Heart left ventricle (tissue), 16 donors: ENCODE measurements at places on chromosomes 6 and 20.

- H3K27me3 ChIP-seq: no peaks in the 10 kb centered on the region
- no peak overlapping the region for H3K4me3 ChIP-seq
- H3K27ac ChIP-seq: no peak overlapping the region
- DNase-seq: no peak
- H3K4me1 ChIP-seq: no peaks in the 10 kb centered on the region
These were observed 74.8 kb upstream of the AGPAT4 start for GRCh38 chr6:161348628-161348994.

DNA sequence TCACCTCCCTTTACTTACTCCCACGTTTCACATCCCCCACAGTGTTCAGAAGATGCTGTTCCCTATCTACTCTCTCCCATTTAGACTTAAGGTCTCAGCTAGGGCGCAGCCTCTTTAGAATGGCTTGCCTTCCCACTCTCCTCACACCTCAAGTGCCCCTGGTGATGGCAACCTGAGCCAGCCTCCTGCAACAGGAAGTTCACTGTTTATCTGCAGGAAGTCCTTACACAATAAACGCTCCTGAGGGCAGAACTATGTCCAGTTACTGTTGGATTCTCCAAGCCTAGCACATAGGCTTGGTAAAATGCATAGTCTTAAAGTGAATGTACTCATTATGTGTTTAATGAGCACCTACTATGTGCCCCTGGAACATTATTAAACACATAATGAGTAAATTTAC lies 21.9 kb upstream of the RAB22A start:
- no peak overlapping the region for H3K4me3 ChIP-seq
- H3K27ac ChIP-seq: no peak overlapping the region
- no peaks in the 10 kb centered on the region for H3K36me3 ChIP-seq
- no peaks in the 10 kb centered on the region for H3K4me1 ChIP-seq
- H3K27me3 ChIP-seq: no peaks in the 10 kb centered on the region

- no peak overlapping the region for H3K4me3 ChIP-seq
- H3K27ac ChIP-seq: no peak overlapping the region
- H3K27me3 ChIP-seq: peaks cover 14% of the 10 kb centered on the region
- DNase-seq: no peak
- no peaks in the 10 kb centered on the region for H3K4me1 ChIP-seq
These were observed 16.4 kb downstream of the CASS4 start for GRCh38 chr20:56428410-56428809.

DNA sequence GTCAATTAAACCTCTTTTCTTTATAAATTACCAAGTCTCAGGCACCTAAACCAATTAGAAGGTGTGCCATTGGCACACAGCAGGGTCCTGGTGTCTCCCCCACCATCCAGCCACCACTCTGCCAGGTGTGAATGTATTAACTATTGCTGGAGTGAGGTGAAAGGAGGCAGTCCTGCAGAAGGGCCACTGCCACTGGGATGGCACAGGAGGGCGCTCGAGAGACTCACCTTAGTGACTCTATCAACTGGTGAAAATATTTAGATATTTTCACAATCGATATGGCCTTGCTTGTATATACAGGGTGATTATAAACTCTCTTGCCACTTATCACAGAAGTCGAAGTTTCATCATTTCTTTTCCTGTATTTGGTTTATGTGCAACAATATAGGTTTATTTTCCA lies 145.6 kb upstream of the ESR1 start:
- no peak for DNase-seq
- no peaks in the 10 kb centered on the region for H3K4me1 ChIP-seq
- no peak overlapping the region for H3K27ac ChIP-seq
- H3K36me3 ChIP-seq: no peaks in the 10 kb centered on the region
- H3K27me3 ChIP-seq: no peaks in the 10 kb centered on the region
- H3K4me3 ChIP-seq: no peak overlapping the region

DNA sequence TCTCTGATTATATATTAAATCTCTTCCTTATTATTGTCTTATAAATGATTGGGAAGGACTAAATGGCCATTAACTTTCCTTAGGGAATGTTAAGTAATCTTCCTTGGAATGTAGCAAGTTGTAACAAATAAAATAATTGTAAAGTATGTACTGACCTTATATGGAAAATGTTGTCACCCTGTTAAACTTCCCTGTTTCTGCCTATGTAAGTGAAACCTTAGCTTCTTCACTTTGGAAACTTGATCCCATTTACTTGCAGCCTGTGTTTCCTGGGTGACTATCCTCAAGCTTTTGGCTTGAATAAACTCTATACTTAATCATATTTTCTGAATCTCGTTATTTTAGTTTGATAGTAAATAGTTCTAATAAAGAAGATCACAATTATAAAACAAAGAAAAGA lies 519.5 kb upstream of the PTCHD4 start:
- H3K4me3 ChIP-seq: no peak overlapping the region
- H3K27me3 ChIP-seq: no peaks in the 10 kb centered on the region
- DNase-seq: no peak
- no peaks in the 10 kb centered on the region for H3K36me3 ChIP-seq
- no peak overlapping the region for H3K27ac ChIP-seq

- H3K27me3 ChIP-seq: no peaks in the 10 kb centered on the region
- H3K4me3 ChIP-seq: no peak overlapping the region
- no peak overlapping the region for H3K27ac ChIP-seq
- no peaks in the 10 kb centered on the region for H3K36me3 ChIP-seq
- H3K4me1 ChIP-seq: no peaks in the 10 kb centered on the region
These were observed 23.8 kb upstream of the HDDC2 start for GRCh38 chr6:125325586-125325985.

DNA sequence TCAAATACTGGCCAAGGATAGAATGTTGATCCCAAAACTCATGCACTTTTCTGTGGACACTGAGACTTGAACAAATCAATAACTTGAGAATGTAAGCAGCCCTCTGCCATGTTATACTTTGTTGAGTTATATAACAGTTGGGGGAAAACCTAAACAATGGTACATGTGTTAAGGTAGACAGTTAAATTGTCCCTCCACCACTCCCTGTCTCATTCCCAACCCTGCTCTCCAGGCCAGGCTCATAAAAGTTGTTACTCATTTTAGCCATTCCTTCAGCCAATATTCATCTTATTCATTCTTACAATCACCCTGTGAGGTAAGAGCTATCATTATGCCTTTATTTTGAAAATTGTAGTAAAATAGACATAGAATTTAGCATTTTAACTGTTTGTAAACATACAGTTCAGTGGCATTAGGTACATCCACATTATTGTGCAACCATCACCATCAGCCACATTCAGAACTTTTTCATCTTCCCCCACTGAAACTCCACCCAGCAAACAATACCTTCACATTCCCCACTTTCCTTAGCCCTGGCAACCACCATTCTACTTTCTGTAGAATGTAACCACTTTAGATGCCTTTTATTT lies 38.2 kb upstream of the IER3 start:
- H3K4me3 ChIP-seq: peak overlapping the region; percentile 13
- H3K27ac ChIP-seq: peak overlapping the region; percentile 97
- H3K36me3 ChIP-seq: no peaks in the 10 kb centered on the region
- H3K27me3 ChIP-seq: no peaks in the 10 kb centered on the region

DNA sequence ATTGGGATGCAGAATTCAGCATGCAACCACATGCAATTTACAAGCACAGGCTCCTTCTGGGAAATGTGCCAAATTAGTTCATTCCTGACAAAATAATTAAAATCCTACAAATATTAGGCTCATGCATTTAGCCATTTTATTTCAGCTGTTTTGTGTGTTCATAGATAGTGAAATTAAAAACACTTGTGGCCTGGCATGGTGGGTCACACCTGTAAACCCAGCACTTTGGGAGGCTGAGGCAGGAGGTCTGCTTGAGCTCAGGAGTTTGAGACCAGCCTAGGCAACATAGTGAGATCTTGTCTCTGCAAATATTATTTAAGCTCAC lies 92.4 kb upstream of the SHLD1 start:
- no peak overlapping the region for H3K4me3 ChIP-seq
- H3K27ac ChIP-seq: peak overlapping the region; percentile 86
- DNase-seq: no peak

GRCh38 chr6:84508981-84509380 lies 255.4 kb downstream of the TBX18 start:
- no peaks in the 10 kb centered on the region for H3K36me3 ChIP-seq
- H3K4me1 ChIP-seq: no peaks in the 10 kb centered on the region
- DNase-seq: no peak
- H3K4me3 ChIP-seq: no peak overlapping the region
- H3K27me3 ChIP-seq: no peaks in the 10 kb centered on the region

GRCh38 chr6:21033084-21033483 lies 498.8 kb downstream of the CDKAL1 start:
- no peaks in the 10 kb centered on the region for H3K36me3 ChIP-seq
- H3K27ac ChIP-seq: peak overlapping the region; percentile 29
- H3K4me1 ChIP-seq: no peaks in the 10 kb centered on the region
- no peak for DNase-seq
- no peaks in the 10 kb centered on the region for H3K27me3 ChIP-seq
- H3K4me3 ChIP-seq: no peak overlapping the region

DNA sequence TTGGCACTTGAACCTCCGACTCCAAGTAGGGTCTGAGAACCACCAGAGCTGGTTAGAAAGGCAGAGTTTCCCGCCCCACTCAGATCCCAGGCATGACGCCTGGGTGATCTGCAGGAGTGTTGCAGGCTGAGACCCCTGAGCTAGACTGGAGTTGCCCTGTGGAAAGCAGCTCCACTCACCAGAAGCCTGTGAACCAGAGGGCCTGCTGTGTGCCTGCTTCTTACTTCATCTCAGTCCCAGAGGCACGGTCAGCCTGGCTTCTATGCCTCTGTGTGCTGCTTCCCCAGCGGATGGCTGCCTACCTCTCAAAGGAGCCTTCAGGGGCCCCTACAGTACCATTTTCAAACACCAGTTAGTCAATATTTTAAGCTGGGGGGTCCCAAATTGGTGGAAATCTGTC lies 15.6 kb upstream of the CCN6 start:
- H3K36me3 ChIP-seq: no peaks in the 10 kb centered on the region
- peak overlapping the region; percentile 46 for H3K27ac ChIP-seq
- DNase-seq: no peak
- H3K27me3 ChIP-seq: no peaks in the 10 kb centered on the region
- no peaks in the 10 kb centered on the region for H3K4me1 ChIP-seq

DNA sequence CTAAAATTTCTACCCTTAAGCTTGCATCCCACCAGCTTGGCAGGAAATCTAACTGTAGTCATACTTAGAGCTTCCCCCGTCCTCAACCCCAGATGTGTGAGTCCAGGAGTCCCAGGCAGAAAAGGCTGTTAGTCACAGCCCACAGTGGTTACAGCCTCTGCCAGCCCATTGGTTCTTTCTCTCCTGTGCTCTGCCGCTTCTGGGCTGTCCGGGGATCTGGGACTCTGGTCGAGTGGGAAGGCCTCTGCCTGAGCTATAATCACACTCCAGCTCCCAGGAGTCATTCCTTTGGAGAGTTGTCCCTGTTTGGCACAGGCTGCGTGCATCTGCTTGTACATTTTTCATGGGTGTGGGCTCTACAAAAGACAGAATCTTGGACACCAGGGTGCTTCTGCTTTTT lies 45.6 kb upstream of the FYN start:
- H3K27ac ChIP-seq: no peak overlapping the region
- H3K36me3 ChIP-seq: no peaks in the 10 kb centered on the region
- H3K27me3 ChIP-seq: no peaks in the 10 kb centered on the region

GRCh38 chr20:49631061-49631716 lies 63.3 kb upstream of the PTGIS start:
- H3K4me3 ChIP-seq: no peak overlapping the region
- H3K27me3 ChIP-seq: no peaks in the 10 kb centered on the region
- H3K4me1 ChIP-seq: peaks cover 3% of the 10 kb centered on the region
- no peaks in the 10 kb centered on the region for H3K36me3 ChIP-seq
- no peak for DNase-seq

- H3K27me3 ChIP-seq: no peaks in the 10 kb centered on the region
- no peaks in the 10 kb centered on the region for H3K36me3 ChIP-seq
- no peak overlapping the region for H3K27ac ChIP-seq
- no peaks in the 10 kb centered on the region for H3K4me1 ChIP-seq
- H3K4me3 ChIP-seq: no peak overlapping the region
- peak; percentile 37 for DNase-seq
These were observed 230.8 kb downstream of the BCAS1 start for GRCh38 chr20:53839423-53840176.

DNA sequence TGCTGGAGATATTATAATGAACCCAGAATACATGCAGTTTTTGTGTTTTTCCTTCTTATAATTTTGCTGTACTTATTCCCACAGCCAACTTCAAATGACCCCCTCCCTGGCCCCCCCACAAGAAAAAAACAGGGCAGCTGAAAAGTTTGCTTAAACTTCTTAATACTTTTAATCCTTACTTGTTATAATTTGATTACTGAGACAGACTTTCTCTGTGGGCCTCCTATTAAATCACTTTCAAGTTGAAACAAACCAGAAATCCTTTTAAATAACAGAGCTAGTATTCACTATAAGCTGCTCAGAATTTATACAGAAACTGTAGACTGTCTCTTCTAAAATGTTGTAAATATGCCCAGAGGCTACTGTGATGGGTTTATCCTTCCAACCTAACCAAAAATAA lies 106.3 kb downstream of the CENPW start:
- no peak overlapping the region for H3K4me3 ChIP-seq
- DNase-seq: no peak
- H3K27me3 ChIP-seq: no peaks in the 10 kb centered on the region
- H3K4me1 ChIP-seq: no peaks in the 10 kb centered on the region
- H3K27ac ChIP-seq: no peak overlapping the region

- no peaks in the 10 kb centered on the region for H3K27me3 ChIP-seq
- no peak overlapping the region for H3K4me3 ChIP-seq
- peaks cover 51% of the 10 kb centered on the region for H3K4me1 ChIP-seq
- no peak for DNase-seq
These were observed 41.0 kb downstream of the PHF3 start for GRCh38 chr6:63676412-63677114.

- no peak overlapping the region for H3K4me3 ChIP-seq
- no peak for DNase-seq
- no peaks in the 10 kb centered on the region for H3K4me1 ChIP-seq
- H3K36me3 ChIP-seq: no peaks in the 10 kb centered on the region
- H3K27ac ChIP-seq: no peak overlapping the region
These were observed 140.8 kb upstream of the ARMC2 start for GRCh38 chr6:108707328-108707976.

- no peaks in the 10 kb centered on the region for H3K4me1 ChIP-seq
- no peak overlapping the region for H3K27ac ChIP-seq
- H3K27me3 ChIP-seq: no peaks in the 10 kb centered on the region
These were observed 44.2 kb downstream of the ZNF831 start for GRCh38 chr20:59207742-59208357.

GRCh38 chr20:23156170-23156841 lies 70.2 kb upstream of the CD93 start:
- H3K4me3 ChIP-seq: no peak overlapping the region
- H3K36me3 ChIP-seq: no peaks in the 10 kb centered on the region
- no peak overlapping the region for H3K27ac ChIP-seq
- H3K27me3 ChIP-seq: no peaks in the 10 kb centered on the region
- DNase-seq: no peak

DNA sequence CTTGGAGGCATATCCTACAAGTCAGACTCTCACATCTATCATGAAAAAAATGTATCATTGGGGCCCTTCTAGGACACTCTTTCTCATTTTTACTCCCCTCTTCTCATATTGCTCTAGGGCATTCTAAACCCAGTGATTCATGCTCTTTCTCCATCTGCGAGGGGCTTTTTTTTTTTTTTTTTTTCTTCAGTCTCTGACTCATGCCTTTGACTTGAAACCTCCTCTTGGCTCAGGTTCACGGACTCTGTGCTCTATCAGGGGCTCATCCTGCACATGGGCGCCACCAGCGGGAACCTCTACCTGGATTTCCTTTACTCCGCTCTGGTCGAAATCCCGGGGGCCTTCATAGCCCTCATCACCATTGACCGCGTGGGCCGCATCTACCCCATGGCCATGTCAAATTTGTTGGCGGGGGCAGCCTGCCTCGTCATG lies 17.8 kb downstream of the SLC22A1 start:
- H3K36me3 ChIP-seq: no peaks in the 10 kb centered on the region
- H3K4me3 ChIP-seq: no peak overlapping the region
- no peaks in the 10 kb centered on the region for H3K4me1 ChIP-seq
- H3K27me3 ChIP-seq: no peaks in the 10 kb centered on the region
- no peak for DNase-seq
- H3K27ac ChIP-seq: no peak overlapping the region
